ENCODE measurements at places on chromosomes 11 and 22. TPM values are rescaled to one million over a fixed set of nuclear protein-coding genes. Genes with fewer than 3 reads are reported as not detected.

DNA sequence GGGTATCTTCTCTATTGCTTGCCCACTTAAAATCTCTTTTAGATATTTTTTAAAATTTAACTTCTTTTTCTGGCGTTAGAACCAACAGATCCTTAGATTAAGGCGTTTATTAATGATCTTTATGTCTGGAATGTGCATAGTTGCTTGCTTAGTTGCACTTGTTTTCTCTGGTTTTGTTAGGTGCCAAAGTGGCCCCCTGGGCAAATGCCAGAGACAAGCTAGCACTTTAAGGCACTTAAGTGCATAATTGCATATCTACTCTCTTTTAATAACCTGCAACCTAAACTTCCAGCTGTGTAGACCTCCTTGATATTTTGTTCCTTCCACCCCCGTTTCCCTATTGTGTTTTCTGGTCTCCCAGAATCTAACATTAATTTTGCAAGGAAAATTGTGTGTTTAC lies 3.3 kb downstream of the RBM4 start:
- peak; percentile 39 for DNase-seq

DNA sequence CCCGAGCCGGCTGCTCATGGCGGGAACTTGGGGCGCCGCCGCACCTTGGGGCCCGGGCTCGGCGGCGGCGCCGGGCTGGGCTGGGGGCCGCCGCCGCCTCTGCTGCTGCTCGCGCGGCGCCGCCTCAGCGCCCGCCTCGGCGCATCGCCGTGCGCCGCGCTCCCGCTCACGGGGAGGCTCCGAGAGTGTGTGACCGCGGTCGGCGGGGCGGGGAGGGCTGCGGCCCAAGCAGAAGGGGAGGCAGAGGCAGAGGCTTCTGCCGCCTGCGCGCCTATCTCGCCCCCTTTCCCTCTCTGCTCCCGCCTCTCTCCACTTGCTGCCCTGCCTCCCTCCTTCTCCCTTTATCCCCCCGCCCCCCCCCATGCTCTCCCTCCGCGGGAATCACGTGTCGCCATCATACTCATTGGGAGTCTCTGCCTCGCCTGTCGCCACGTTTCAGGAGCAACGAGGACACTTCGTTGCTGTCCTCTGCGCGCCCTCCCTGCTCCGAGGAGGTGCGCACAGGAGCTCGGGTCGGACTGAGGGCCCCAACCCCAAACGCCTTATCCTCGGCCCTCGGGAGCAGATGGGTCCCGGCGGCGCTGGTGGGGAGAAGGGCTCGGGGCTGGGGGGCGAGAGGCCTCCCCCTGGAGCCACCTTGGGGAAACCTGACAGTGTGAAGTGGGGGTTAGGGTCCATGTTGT lies at the start of gene GUCY1A2:
TSS of gene GUCY1A2 (minus strand) at position 258 of the 683 bp plus-strand sequence. CDS start 421 bp downstream, outside the sequence.
- no peak for DNase-seq

GRCh38 chr11:33668468-33668825 lies 32.2 kb downstream of the C11orf91 start:
- no peak for DNase-seq

- DNase-seq: no peak
Observed at GRCh38 chr11:121323046-121323607, 30.6 kb downstream of the SC5D start.

GRCh38 chr11:2793701-2794045 lies 91.9 kb downstream of the CDKN1C start:
- DNase-seq: no peak

DNA sequence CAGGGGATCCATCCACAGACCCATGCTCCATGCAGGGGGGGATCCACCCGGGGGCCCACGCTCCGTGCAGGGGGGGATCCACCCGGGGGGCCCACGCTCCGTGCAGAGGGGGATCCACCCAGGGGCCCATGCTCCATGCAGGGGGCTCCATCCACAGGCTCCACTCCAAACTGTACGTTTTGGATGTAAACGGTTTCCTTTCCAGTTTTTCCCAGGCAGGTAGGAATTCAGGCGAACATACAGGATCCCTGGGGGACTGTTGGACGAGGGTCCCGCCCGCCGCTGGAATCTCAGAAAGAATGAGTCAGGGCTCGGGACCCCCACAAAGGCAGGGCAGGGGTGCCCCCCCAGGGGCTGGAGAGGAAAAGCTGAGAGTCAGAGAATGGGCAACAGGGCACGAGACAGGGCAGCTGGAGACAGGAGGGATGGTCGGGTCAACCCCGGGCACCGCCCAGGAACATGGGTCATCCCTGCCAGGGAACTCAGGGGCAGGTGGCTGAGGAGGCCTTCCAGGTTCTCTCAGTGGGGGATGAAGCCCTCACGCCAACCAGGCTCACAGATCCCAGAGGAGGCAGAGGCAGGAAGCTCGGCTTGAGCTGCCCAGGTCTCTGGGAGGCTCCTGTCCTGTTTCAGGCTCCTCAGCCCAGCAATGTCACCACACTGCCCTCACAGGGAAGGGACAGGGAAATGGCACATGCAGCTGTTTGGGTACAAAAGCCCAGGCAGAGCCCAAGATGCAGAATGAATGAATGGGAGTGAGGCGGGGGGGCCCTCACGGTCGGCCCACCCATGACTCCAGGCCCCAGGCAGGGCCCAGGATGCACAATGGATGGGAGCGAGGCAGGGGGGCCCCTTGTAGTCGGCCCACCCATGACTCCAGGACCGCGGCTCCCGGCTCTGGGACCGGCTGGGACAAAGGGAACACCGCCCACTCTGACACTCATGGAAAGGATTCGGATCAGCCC lies 200.2 kb downstream of the BRD1 start:
- no peak for DNase-seq

- DNase-seq: no peak
Observed at GRCh38 chr11:18468059-18468458, 12.4 kb downstream of the LDHAL6A start.

- no peak for DNase-seq
Observed at GRCh38 chr22:22245935-22246525, 1.4 kb downstream of the VPREB1 start.

DNA sequence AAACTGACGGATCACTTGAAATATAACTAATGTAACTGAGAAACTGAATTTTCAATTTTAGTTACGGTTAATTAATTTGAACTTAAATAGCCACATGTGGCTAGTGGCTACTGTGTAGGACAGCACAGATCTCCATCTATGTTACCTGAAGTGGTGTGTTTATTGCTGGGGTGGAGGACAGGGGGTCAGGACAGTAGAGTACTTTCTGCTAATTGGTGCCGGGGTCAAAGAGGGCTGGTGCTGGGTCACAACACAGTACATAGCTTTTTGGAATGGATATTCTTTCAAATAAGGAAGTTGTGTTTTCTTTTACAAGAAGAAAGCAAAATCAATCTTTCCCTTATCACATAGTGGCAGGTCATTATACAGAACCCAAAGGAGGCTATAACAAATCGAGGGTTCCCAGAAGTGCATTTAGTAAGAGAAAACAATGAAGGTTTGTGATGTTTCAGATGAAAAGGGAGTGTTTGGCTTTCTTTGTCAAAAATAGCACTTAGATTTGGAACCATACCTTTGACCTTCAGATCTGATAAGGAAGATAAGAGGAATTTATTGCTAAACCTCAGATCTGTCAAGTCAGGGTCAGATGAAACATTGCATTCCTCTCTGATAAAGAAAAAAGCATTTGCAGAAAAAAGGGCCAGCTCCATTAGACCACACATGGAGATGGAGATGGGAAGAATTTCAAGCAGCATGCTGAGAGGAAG lies 384.5 kb downstream of the AASDHPPT start:
- DNase-seq: no peak

DNA sequence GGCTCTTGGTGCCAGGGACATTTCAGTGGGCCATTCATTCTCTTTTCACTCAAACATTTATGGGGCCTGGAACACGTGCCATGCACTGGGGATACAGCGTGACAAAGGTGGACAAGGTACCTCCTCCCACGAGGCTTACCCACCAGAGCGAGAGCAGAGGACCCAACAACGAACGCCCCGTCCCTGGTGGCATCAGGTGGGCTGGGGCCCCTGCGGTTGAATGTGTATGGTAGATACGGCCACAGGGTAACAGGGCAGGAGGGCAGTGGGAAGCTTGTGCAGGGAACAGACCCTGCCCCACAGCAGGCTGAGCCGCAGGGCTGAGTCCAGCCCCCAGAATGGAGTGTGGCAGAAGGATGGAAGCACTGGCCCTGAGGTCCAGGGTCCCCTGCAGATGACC lies 81.1 kb downstream of the LRRC32 start:
- no peak for DNase-seq

DNA sequence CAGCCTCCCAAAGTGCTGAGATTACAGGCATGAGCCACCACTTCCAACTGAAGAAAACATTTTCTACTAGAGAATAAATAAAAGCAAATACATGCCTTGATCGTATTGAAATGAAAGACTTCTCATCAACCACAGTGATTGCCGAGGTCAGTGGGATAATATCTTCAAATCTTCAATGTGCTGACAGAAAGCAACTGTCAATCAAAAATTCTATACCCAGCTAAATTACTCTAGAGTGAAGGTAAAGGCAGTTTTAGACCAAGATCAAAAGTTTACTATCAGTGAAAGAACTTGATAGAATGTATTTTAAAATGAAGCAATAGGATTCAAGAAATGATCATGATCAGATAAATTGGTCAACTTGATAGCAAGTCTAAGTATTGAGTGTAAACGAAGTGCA lies 130.6 kb downstream of the BRD1 start:
- no peak for DNase-seq

GRCh38 chr22:45866646-45867117 lies 110.3 kb downstream of the WNT7B start:
- DNase-seq: no peak

DNA sequence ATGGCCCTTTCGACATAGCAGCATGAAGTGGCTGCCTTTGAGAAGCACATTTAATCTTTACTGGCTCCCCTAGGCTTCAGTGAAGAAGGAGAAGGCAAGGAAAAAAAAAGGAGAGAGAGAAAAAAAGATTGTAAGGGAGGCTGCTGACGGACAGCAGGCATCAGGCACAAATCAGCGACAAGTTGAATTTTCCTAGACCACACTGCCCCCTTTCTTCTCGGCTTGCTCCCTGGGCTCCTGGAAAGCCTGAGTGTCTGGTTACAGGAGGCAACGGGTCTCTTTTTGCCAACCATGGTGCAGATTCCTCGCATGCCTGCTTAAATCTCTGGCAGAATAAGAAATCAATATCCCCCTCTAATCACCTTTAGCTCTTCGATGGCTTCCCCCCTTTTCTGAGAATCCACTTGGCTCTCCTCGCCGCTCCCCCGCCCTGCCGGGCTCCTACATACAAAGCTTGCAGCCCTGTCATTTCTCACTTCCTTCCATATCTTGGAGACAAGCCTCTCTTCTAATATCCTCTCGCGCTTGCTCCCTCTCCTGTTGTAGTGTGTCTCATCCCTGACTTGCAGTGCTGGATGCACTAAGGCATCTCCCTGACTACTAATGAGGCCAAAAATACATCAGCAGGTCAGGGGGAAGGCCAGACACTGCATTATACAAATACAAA lies 14.3 kb downstream of the BLID start:
- DNase-seq: peak; percentile 56

DNA sequence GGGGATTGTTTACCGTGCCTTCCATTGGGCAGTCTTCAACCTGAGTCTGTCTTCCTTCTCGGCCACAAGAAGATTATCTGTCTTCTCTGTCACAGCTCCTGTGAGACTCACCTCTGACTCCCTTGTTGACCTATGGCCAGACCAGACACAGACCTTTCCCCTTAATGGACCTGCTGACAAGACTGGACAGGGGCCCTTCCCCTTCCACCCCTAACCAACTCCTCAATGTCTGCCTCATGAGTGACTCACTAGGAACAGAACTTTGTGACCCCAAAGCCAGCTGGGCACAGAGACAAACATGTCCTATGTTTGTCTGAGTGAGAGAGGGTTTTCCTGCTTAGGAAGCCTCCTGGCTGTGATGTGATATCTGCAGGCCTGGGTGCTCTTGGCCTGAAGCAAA lies 405.0 kb downstream of the BRD1 start:
- DNase-seq: no peak

GRCh38 chr11:125494561-125494960 lies 1.5 kb downstream of the FEZ1 start:
- DNase-seq: no peak

DNA sequence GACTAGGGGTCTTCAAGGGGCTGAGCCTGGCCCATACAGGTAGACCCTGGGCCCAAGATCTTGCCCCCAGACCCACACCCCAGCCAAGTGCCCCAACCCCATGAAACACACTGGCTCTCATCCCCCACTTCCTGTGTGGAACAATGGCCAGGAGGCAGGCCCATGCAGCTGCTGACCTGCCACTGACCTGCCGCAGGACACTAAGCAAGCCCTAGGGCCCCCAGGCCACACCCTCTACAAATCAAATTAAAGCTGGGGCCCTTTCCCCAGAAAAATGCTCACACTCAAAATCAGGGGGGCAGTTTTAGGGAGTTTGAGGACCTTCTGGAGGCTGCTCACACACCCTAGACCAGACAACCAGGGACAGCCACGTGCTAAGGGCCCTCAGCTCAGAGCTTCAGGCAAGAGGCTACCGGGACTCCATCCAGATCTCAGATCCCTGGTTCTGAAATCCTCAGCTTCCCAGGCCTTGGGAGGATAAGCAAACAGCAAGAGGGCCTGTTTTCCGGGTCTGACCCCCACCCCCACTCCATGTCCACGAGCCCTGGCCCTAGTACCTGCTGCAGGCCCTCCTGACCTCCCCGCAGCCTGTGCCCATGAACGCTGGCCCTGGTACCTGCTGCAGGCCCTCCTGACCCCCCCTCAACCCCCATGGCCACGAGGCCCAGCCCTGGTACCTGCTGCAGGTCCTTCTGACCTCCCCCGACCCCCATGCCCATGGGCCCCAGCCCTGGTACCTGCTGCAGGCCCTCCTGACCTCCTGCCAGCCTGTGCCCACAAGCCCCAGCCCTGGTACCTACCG lies 10.0 kb downstream of the CARD10 start:
- no peak for DNase-seq

DNA sequence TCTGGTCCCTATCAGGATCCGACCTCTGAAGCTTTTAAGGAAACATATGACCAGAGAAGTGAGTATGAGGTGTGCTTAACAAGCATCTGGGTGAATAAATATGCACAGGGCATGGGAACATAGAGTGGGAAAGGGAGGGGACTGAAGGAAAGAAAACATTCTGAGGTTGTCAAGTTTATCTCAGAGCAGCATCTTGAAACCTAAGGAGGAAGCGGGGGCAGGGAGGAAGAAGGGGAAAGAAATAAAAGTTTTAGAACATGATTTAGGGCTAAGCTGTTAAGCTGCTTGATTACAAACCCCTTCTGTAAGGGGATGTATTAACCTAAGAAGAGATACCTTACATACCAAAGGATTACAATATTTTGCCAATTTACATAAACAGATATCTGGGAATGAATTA lies 24.0 kb upstream of the SC5D start:
- no peak for DNase-seq

MMP1 gene
- total RNA-seq: 4.9 TPM

MYRF gene
- 4.2 TPM for total RNA-seq

OR8H2 gene
- total RNA-seq: not detected

NRIP3 gene
- total RNA-seq: 2.7 TPM

LRRC10B gene
- 0.15 TPM for total RNA-seq

SLC43A3 gene
- total RNA-seq: 46.4 TPM

TUB gene
- under 0.01 TPM for total RNA-seq

HIC2 gene
- 1.6 TPM for total RNA-seq

Data from renal cortical epithelial cell (primary cell).